ENCODE measurements at places on chromosomes 7 and 10. TPM values are rescaled to one million over a fixed set of nuclear protein-coding genes. Genes with fewer than 3 reads are reported as not detected.

Gene NUDT13
- total RNA-seq, result 1.7 TPM

- peak; percentile 66 for DNase-seq
Observed at GRCh38 chr7:101743241-101743994, 74.0 kb upstream of the CUX1 start.

DNA sequence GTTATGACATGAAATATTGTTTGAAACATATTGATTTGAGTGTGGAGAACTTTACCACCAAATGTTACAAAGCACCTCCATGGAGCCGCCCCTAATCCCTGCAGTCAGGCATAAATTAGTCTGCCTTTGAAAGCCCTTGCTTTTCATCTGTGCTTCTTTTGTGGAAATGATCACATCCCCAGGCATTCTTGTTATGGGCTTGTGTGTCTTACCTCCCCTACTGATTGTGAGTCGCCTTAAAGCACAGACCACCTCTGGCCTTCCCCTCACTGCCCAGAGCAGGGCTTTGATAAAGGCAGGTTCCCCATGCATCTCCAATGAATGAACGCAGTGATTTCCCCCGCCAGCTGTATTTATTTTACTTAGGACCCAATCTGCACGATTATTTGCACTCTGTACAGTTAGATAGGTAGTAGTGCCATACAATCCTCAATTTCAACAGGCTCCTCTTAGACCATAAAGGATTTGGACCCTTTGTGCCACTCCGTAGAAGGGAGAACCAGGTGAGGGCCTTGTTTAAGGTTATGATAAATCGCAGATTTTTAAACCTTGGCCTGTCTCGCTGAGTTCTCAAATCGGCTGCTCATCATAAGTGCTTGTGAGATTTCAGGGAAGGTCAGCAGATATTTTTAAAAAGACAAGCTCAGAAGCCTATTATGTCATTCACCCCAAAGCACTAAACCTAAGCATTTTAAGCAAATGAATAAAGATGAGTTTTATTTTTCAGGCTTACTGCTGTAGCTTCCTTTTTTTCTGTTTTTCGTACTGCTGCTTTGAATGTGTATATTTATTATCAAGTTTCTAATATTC, 107.8 kb downstream of the CUBN start:
- DNase-seq, result no peak

DNA sequence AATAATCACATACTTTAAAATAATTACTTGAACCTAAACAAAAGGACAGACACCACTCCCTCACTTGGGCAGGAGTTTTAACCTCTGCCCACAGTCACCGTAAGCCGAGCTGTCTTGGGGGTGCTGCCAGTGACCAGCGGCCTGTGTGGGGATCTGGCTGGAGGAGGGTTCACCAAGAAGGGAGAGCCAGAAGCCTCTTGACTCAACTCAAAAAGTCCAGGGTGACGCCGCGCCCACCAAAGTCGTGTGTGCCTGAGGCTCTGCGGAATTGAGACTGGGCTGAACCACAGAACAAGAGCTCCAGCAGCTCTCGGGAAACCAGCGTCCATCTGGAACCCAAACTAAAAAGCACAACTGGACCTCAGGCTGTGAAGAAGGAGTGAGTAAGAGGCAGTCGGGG, 35.8 kb downstream of the ZFAND2A start:
- DNase-seq, result peak; percentile 35

GRCh38 chr10:110016039-110016438, 8.3 kb downstream of the ADD3 start:
- no peak for DNase-seq

DNA sequence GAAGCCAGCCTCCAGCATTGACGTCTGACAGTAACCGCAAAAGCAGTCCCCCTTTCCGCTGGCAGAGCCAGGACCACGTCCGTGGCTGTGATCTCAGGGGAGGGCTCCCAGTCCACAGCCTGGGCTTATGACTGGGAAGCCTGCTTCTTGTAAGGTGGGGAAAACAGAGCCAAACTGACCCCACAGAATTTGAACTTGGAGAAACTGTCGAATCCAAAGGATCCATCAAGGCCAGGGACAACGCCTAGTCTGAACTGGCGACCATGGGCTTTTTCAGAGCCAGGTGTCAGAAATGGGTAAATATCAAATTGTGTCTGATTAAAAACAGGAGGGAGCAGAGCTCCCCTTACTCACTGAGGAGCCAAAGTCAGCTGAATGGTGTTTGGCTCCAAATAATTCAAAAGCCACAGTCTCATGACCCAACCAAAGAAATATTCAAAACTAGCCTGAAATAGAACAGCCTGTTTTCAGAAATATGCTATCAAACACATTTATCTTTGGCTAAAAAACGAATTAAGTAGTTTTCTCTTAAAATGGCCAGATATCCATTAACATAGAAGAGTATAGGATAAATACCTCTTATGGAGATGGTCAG, 751.4 kb upstream of the GALNT17 start:
- DNase-seq, result no peak

Gene EGR2
- 6.0 TPM for total RNA-seq

Gene ADRB1
- total RNA-seq, result not detected

Gene COL28A1
- total RNA-seq, result 3.2 TPM

Gene GPR26
- not detected for total RNA-seq

Gene OR13A1
- not detected for total RNA-seq

DNA sequence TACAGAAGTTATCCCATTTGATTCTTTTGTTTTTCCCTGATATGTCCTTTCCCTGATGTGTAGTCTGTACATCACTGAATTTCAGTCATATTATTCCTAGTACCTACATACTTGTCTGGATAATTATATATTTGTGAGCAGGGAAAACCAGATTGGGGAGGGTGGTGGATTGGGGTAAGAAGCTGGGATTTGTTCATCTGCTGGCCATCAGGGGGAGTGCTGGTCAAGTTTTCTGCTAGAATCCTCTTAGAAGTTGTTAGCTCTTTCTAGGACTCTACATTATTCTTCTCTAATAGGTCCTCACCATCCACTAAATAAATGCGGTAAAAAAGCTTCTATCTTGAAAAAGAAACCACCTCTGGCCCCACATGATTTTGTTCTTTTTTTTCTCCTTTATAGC, 232.7 kb upstream of the TAC1 start:
- no peak for DNase-seq

- no peak for DNase-seq
Observed at GRCh38 chr7:66142996-66143395, 28.3 kb downstream of the CRCP start.

Gene ACTR1A
- total RNA-seq, result 57.9 TPM

Gene NME8
- total RNA-seq, result not detected

DNA sequence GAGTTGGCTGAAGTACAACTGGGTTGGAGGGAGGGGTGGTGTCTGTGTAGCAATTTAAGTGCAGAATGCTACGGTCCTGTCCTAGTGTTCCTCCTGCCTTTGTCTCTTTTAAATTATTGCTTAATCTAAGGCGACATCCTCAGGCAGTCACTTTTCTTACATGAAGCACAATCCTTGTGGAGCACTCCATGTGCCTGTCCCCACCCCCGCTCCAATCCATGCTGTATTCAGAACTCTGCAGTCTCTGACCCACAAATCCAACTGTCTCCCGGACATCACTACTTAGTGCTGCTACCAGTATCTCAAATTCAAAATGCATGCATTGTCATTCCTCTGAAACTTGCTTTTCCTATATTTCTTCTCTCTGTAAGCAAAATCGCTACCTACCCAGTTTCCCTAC, 91.4 kb upstream of the FAM133B start:
- no peak for DNase-seq

- DNase-seq, result peak; percentile 2
Observed at GRCh38 chr10:122281018-122281626, 10.0 kb downstream of the BTBD16 start.

DNA sequence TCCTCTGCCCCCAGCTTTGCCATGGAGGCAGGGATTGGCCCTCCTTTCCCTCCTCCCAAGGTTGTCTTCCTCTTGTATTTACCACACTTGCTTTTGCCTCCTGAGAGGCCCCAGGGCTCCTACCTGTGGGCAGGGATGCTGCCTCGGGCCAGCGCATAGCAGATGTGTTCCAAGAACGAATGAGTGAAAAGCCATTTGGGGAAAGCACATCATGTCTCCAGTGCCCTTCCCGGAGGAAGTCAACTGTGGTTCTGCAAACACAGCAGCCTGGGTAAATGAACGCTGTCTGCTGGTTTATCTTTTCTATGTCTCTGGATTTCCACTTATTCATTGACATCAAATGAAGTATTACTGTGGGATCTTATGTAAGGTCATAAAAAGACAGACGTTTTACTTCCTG, 161.7 kb downstream of the FANK1 start:
- DNase-seq, result no peak

Gene NKX1-2
- not detected for total RNA-seq

- DNase-seq, result no peak
Observed at GRCh38 chr7:147400221-147400689, 1190.3 kb upstream of the C7orf33 start.

GRCh38 chr10:126663880-126664279, 6.6 kb downstream of the C10orf90 start:
- no peak for DNase-seq

- DNase-seq, result no peak
Observed at GRCh38 chr7:36598054-36598674, 126.1 kb downstream of the AOAH start.

DNA sequence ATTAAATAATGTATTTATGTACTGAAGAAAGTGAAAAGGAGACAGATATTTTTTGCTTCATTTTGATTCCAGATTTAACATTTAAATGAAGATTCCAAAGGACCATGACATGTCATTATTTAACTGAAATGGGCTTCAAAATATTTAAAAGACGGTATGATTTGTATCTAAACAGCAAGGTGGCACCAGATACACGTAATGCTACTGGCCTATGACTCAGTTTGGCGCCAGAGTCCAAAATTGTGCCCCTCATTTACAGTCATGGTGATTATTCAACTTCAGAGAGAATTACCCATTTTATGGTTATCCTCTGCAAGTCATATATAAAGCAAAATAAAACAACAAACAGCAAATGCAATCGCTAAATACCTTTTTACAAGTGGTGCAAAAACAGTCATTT, 94.5 kb downstream of the ETV1 start:
- no peak for DNase-seq

DNA sequence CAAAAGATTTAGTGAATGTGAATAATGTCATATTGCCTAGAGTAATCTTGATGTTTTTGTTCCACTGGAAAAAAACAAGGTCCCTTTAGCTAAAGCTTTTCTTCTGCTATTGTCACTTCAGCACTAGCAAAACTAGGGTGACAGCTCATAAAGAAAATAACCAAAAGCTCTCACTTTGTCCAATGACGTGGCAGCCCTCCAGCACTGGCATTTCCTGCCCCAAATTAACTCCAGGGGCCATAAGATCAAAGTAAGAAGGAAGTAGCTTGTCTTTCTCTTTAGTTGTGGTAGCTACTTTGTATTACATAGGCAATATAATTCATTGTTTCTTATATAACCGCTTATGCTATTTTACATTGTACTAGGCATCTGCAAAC, 47.3 kb downstream of the LRRN3 start:
- no peak for DNase-seq

Gene ZNF488
- total RNA-seq, result 0.15 TPM

DNA sequence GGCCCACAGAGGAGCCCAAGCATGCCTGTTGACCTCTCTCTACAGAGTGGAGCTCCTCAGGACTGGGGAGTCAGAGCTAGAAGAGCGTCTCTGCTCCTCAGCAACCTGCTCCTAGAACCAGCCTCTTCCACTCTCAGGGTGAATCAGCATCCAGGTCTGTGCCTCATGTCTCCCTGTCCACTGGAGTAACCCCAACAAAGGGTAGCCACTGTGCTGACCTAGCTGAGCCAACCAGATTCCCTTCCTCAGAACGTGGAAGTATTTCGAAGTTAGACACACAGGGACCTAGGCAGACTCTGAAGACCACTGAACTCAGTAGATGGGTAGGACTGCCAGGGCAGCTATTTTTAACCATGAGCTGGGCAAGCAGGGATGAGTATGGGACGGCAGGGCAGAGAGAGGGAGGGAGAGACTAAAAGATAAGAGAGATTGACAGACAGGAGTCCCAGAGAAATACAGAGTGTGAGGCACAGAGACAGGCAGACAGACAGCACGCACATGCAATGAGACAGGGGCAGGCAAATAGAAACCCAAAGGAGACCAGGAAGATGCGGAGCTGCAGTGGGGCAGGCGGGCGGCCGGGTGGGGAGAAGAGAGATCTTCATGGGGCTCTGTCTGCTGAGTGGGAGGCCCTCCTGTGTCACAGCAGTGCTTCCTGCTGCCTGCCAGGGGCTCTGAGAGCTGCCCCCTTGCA, 56.7 kb downstream of the OSBPL3 start:
- DNase-seq, result no peak

Gene UNC5B
- 5.0 TPM for total RNA-seq

DNA sequence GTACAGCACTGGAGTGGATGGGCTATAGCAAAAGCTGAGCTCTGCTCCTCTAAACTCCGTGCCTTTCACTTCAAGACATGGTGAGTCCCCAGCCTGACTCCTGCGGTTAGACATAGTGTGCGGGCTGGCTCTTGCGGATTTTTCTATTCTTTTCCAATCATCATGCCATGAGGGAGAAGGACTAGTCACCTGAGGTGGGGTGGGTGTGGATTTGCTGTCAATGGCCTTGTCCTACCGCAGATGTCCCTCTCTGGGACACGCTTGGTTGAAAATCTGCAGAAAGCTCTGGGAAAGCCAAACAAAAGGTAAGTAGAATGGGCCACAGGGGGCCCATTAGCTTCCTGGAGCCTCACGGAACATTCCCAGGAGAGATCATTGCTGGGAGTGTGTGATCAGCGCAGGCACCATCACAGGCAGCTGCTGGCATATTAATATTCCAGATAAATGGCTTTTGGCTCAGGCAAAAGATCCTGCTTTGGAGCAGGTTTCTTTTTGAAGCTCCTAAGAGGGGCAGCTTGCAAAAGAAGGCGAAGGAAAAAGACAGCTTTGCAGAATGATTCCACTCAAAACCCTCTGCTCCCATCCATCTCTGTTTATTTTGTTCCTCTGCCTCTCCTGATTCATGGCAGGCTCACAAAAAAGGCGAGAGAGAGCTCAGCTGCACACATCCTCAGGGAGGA, 509.0 kb upstream of the ZMIZ1 start:
- DNase-seq, result no peak

Gene WBP1L
- total RNA-seq, result 45.5 TPM

Gene CAMK2G
- 25.0 TPM for total RNA-seq

Gene TRDMT1
- 13.1 TPM for total RNA-seq

- DNase-seq, result no peak
Observed at GRCh38 chr7:80584778-80585177, 53.7 kb upstream of the CD36 start.

Gene VGF
- not detected for total RNA-seq

GRCh38 chr7:42014625-42015618, 222.1 kb downstream of the GLI3 start:
- DNase-seq, result no peak

Gene ZNF107
- total RNA-seq, result 6.1 TPM

Gene GIMAP8
- total RNA-seq, result 5.5 TPM

All from ovary (tissue), 10 donors.